ENCODE measurements at places on chromosomes 5 and 9. TPM values are rescaled to one million over a fixed set of nuclear protein-coding genes. Genes with fewer than 3 reads are reported as not detected.

The TYRP1 gene
- not detected for total RNA-seq

The PCDHB13 gene
- total RNA-seq = not detected

The AIF1L gene
- not detected for total RNA-seq

The ARID3C gene
- not detected for total RNA-seq

The TSSK1B gene
- not detected for total RNA-seq

The IL17B gene
- total RNA-seq = not detected

The SEC61B gene
- total RNA-seq = 78.9 TPM

The MAN2A1 gene
- total RNA-seq = 44.9 TPM

The PCDHA12 gene
- total RNA-seq = not detected

The ALDH7A1 gene
- 1.2 TPM for total RNA-seq

The PCDHGB2 gene
- total RNA-seq = 1.5 TPM

The RBM22 gene
- total RNA-seq = 145 TPM

The CKMT2 gene
- total RNA-seq = not detected

The RUSC2 gene
- 2.5 TPM for total RNA-seq

The SLC36A3 gene
- not detected for total RNA-seq

The CCDC112 gene
- 3.1 TPM for total RNA-seq

The NSG2 gene
- total RNA-seq = not detected

The SPARC gene
- 23.4 TPM for total RNA-seq

The HMMR gene
- total RNA-seq = 0.42 TPM

The PCA3 gene
- total RNA-seq = not detected

The CDC20B gene
- total RNA-seq = not detected

The GARIN3 gene
- not detected for total RNA-seq

The HK3 gene
- 56.1 TPM for total RNA-seq

The UBE2D2 gene
- 127 TPM for total RNA-seq

The IL12B gene
- total RNA-seq = not detected
